ENCODE measurements at places on chromosomes 5 and 9.

- peaks cover 3% of the 10 kb centered on the region for H3K27me3 ChIP-seq
- no peak overlapping the region for H3K27ac ChIP-seq
- H3K4me3 ChIP-seq, result no peak overlapping the region
These were observed 7.5 kb downstream of the SLC6A19 start for GRCh38 chr5:1208743-1209488.

- no peaks in the 10 kb centered on the region for H3K27me3 ChIP-seq
- H3K27ac ChIP-seq, result no peak overlapping the region
- H3K36me3 ChIP-seq, result no peaks in the 10 kb centered on the region
- no peak for DNase-seq
- peaks cover 20% of the 10 kb centered on the region for H3K4me1 ChIP-seq
These were observed 189.5 kb downstream of the LURAP1L start for GRCh38 chr9:12964271-12964670.

DNA sequence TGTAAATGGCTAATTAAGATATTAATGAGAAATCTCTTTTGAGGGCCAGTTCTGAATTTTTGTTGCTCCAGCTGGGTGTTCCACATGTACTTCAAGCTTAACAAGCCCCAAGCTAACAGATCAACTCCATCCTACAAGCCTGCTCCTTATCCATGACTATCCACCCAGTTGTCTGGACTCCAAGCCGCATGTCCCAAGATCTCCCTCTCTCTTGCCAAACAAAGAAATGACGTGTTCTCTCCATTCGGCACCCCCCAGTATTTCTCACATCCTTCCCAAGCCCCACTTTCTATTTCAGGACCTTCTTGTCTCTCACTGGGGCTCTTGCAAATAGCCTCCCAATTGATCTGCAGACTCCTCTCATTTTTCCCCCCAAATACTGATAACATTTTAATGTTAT lies 15.8 kb upstream of the PTPN3 start:
- H3K36me3 ChIP-seq, result no peaks in the 10 kb centered on the region
- no peaks in the 10 kb centered on the region for H3K4me1 ChIP-seq
- no peak overlapping the region for H3K27ac ChIP-seq
- no peaks in the 10 kb centered on the region for H3K27me3 ChIP-seq
- no peak overlapping the region for H3K4me3 ChIP-seq

DNA sequence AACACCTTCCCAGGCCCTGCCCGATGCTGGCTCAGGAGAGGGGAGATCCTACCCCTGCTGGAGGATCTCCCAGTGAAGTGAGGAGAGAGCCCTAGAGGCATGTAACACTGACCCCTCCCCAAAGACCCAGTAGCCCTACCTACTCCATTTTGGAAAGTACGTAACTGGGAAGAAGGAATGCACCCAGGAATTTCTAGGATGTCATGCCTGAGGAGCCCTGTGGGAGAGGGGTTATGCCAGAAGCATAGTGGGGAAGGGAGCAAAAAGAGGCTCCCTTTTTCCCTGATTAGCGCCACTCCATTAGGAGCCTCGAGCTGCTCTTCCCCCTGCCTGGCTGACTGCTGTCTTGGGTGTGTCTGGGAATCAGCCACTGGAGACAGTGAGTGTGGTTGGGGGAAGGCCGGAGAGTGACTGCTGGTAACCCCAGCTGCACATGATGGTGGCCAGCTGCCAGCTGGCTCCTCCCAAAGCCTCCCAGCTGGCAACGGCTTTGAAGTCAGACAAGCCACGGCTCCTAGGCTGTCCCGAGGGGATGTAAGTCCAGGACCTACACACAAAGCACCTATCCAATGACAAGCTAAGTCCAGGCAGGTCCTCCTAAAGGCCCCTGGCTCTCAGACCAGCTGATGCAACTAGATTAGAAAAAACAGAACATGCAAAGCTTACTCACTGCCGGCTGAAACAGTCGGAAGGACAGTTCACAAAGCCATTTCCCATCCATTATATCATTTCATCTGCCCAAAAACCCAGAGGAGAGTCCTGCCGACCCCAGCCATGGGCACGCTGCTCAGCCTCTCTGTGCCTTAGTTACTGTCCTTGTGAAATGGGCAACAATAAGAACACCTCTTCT lies 136.5 kb upstream of the ABCA1 start:
- H3K36me3 ChIP-seq, result no peaks in the 10 kb centered on the region
- peak; percentile 77 for DNase-seq
- no peaks in the 10 kb centered on the region for H3K27me3 ChIP-seq
- H3K4me1 ChIP-seq, result peaks cover 26% of the 10 kb centered on the region
- peak overlapping the region; percentile 91 for H3K27ac ChIP-seq

GRCh38 chr5:52817818-52818217 lies 30.1 kb downstream of the ITGA1 start:
- no peak overlapping the region for H3K27ac ChIP-seq
- no peak overlapping the region for H3K4me3 ChIP-seq
- no peaks in the 10 kb centered on the region for H3K36me3 ChIP-seq
- H3K4me1 ChIP-seq, result no peaks in the 10 kb centered on the region

DNA sequence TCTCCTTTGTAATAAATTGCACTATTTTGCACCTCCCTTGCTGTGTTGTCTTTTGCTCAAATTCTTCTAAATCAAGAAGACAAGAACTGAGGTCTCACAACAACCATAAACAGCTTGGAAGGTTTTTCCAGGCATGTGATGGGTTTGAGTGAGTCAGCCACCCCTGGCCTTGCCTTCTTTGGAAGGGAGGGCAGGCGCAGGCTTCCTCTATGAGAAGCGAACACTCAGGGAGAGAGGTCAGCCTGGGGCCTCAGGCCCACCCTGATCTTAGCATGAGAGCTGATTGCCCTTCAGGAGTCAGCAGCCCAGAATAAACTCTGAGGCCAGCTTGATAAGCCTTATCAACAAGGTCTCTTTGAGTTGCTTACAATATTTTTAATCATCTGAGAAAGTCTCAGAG lies 31.6 kb downstream of the S1PR3 start:
- H3K4me3 ChIP-seq, result no peak overlapping the region
- no peaks in the 10 kb centered on the region for H3K36me3 ChIP-seq
- peak overlapping the region; percentile 49 for H3K27ac ChIP-seq
- peaks cover 30% of the 10 kb centered on the region for H3K4me1 ChIP-seq

- peaks cover 32% of the 10 kb centered on the region for H3K4me1 ChIP-seq
- no peaks in the 10 kb centered on the region for H3K36me3 ChIP-seq
- H3K27ac ChIP-seq, result no peak overlapping the region
- no peak for DNase-seq
These were observed 443.7 kb downstream of the ARHGEF28 start for GRCh38 chr5:74069741-74070140.

- no peaks in the 10 kb centered on the region for H3K36me3 ChIP-seq
- H3K27ac ChIP-seq, result no peak overlapping the region
- no peaks in the 10 kb centered on the region for H3K27me3 ChIP-seq
- no peak for DNase-seq
These were observed 8.9 kb downstream of the CFAP95 start for GRCh38 chr9:69829484-69829883.

DNA sequence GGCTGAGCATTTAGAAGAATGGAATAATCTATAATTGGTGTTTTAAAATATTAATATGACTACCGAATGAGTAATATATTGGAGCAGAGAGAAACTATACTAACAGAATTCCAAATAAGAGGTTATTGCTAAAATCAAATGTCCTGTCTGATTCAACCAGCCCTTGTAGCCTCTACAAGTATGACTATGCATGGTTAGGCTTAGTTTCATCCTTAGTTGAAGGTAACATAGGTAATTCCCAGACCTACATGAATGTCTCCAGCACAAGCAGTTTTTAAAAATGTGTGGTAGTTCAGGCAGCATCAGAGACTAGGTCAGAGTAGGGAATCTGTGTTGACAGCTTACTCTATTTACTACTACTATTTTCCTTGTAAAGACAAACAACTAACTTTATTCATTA lies 51.7 kb upstream of the SLC27A6 start:
- H3K4me1 ChIP-seq, result no peaks in the 10 kb centered on the region
- peaks cover 8% of the 10 kb centered on the region for H3K27me3 ChIP-seq
- no peak overlapping the region for H3K27ac ChIP-seq

- H3K4me1 ChIP-seq, result no peaks in the 10 kb centered on the region
- H3K27ac ChIP-seq, result no peak overlapping the region
- H3K36me3 ChIP-seq, result no peaks in the 10 kb centered on the region
- DNase-seq, result no peak
These were observed 21.7 kb upstream of the SYNPO start for GRCh38 chr5:150618588-150619281.

DNA sequence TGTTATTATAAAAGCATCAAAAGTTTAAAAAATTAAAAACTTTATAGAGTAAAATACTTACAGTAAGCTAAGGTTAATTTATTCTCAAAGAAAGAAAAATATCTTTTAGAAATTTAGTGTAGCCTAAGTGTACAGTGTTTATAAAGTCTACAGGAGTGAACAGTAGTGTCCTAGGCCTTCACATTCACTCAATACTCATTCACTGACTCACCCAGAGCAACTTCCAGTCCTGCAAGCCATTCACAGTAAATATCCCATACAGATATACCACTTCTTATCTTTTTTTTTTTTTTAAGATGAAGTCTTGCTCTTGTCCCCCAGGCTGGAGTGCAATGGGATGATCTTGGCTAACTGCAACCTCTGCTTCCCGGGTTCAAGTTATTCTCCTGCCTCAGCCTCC lies 73.1 kb upstream of the FST start:
- H3K4me1 ChIP-seq, result peaks cover 19% of the 10 kb centered on the region
- H3K27ac ChIP-seq, result peak overlapping the region; percentile 98
- H3K4me3 ChIP-seq, result no peak overlapping the region
- H3K27me3 ChIP-seq, result no peaks in the 10 kb centered on the region
- H3K36me3 ChIP-seq, result no peaks in the 10 kb centered on the region
- peak; percentile 55 for DNase-seq

DNA sequence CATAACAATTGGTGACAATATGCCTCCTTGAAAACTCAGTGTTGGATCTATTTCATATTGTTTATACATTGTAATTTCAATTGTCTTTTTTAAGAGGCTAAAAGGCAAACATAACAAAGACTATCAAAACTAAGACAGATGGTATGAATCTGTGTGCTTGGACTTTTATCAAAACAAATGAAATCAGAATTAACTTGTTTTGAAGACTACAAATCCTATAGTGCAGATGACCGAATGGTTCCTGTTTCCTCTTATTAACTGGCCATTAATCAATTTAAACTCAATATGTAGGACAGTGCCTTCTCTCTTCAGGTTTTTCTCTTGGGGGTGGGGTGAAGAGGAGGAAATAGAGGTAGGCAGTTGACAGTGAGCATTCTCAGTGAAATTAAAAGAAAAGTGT lies 366.9 kb upstream of the GRAMD2B start:
- H3K4me3 ChIP-seq, result no peak overlapping the region
- H3K4me1 ChIP-seq, result no peaks in the 10 kb centered on the region
- no peaks in the 10 kb centered on the region for H3K27me3 ChIP-seq
- H3K27ac ChIP-seq, result no peak overlapping the region
- DNase-seq, result no peak

GRCh38 chr9:123028973-123029372 lies 4.5 kb upstream of the GPR21 start:
- H3K4me3 ChIP-seq, result no peak overlapping the region
- H3K27me3 ChIP-seq, result no peaks in the 10 kb centered on the region
- H3K36me3 ChIP-seq, result no peaks in the 10 kb centered on the region
- H3K27ac ChIP-seq, result no peak overlapping the region

Data from PC-3 (cell line).